ENCODE measurements at places on chromosomes 4 and X. TPM values are rescaled to one million over a fixed set of nuclear protein-coding genes. Genes with fewer than 3 reads are reported as not detected.
A peak's percentile ranks its signal among the peaks of the same experiment; 100 is the strongest.

The XK gene
- 11.6 TPM for total RNA-seq

The CENPI gene
- total RNA-seq: 0.93 TPM

The ARR3 gene
- total RNA-seq: not detected

DNA sequence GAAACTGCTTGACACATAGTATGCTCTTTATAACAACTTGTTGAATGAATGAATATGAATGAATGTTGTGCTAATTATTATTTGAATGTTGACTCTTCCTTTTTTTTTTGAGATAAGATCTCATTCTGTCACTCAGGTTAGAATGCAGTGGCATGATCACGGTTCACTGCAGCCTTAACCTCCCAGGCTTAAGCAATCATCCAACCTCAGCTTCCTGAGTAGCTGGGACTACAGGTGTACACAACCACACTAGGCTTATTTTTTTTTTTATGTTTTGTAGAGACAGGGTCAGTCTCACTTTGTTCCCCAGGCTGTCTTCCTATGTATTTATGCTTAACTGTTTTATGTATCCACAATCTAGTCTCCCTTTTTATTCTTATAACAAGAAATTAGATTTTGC, 114.7 kb upstream of the WDFY3 start:
- ATAC-seq: no peak

GRCh38 chr4:77126809-77127208, 30.2 kb upstream of the CCNG2 start:
- peak; percentile 48 for ATAC-seq

Data from gastroesophageal sphincter (tissue), 4 donors.